RKO (cell line): ENCODE measurements at places on chromosomes 16 and 17.

DNA sequence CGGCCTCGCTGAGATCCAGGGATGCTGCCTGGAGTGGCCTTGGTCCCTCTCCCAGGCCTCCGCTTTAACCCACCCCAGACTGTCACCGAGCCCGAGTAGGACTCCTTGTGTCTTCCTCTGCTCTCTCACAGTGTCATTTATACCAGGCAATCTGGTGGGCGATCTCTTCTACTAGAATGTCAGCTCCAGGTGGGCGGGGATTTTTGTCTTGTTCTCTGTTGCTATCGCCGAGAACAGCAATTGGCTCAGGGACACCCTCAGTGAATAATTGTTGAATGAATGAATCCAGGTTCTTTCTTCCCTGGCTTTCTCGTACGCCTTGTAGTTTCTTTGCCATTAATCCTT lies 591 bp downstream of the DHX38 start:
- DNase-seq: peak; percentile 29

GRCh38 chr16:29809850-29810698 lies 1.9 kb upstream of the PRRT2 start:
- peak; percentile 67 for DNase-seq

DNA sequence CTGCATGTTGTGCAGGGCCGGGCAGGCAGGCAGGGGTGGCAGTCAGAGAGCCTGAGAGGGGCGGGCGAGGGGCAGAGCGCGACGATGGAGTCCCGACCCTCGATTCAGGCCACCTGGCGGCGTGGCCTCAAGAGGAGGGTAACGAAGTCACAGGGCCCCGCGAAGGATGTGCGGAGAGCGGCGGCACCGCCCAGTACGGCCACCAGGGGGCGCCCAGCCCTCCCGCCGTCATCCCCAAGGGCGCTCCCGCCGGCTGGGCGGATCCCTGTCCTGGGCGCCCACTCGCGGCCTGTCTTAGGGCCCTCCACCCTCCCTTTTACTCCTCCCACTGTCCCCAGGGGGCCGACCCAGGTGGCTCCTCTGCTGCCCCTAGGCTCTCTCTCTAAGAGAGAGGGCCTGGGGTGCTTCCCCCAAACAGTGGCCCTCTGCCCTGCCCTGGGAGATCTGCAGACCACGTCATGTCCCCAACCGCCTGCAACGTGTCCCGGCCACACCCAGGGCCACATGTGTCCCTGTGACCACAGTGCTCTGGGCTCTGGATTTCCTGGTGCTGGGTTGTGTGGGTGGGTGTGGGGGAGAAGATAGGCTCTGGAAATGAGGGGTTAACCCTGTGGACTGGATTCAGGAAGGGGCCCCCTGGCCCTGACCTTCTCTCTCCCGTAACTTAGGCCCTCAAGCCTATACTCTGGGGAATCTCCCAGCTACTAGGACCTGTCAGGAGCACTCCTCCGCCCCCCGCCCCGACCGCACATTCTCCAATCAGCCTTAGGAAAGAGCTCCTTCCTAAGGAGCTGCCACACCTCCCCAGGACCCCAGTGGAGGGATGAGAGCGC lies 5.9 kb downstream of the DPEP2 start:
- peak; percentile 79 for DNase-seq

DNA sequence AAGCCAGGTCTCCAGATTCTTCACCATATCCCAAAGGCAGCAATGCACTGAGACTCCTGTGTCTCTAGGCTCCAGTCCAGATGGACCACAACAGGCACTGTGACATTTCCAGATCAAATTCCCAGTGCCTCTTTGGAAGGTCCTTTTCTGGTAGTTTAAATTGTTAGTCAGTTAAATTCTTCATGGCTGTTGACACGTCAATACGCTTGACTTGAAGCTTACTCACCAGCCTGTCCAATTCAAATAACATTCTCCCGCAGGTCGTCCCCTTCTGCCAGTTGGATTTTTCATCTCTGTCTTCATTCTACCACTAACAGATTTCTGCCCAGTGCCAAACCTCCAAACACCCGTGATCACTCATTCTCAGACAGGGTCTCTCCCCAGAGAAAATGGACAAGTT lies 86.7 kb downstream of the SHISA9 start:
- DNase-seq: no peak

DNA sequence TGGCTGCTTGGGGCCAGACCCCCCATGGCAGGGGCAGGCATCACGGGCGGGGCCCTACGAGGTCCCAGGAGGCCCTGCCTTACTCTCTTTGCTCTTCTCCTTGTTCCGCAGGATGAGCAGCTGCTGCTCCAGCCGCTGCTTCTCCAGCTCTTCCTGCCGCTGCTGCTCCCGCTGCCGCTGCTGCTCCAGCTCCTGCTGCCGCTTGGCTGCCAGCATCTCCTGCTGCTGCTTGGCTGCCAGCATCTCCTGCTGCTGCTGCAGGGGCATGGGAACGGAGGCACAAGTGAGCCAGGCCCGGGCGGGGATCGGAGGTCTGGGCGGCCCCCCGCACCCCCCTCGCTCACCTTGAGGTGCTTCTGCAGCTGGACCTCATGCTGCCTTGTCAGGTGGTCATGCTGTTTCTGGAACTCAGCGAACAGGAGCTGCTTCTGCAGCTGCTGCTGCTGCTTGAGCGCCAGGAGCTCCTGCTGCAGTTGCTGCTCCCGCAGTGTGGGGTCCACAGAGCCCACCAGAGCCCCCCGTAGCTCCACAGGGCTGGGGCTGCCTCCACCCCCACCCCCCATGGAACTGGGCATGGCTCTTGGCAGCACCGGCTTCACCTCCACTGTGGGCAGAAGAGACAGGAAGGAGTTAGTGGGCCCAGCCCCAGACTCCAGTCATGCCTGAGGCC lies 22.8 kb downstream of the G6PC3 start:
- DNase-seq: no peak

DNA sequence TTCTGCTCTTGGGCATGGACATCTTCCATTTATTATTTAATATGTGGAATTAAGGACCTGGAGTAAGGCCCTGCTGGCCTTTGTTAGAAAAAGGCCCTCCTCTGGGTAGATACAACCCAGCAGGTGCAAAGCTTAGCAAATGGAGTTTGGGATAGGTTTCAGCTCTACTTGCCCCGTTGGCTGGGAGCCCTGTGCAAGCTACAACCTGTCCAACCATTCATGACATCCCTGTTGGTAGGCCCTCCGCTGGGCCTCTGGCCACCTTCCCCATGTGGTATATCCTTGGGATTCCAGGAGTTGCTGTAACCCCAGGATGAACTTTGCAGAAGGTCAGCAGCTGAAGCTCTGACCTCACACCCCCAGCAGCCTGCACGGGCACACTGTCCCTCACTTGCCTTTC lies 6.4 kb downstream of the NGFR start:
- no peak for DNase-seq

DNA sequence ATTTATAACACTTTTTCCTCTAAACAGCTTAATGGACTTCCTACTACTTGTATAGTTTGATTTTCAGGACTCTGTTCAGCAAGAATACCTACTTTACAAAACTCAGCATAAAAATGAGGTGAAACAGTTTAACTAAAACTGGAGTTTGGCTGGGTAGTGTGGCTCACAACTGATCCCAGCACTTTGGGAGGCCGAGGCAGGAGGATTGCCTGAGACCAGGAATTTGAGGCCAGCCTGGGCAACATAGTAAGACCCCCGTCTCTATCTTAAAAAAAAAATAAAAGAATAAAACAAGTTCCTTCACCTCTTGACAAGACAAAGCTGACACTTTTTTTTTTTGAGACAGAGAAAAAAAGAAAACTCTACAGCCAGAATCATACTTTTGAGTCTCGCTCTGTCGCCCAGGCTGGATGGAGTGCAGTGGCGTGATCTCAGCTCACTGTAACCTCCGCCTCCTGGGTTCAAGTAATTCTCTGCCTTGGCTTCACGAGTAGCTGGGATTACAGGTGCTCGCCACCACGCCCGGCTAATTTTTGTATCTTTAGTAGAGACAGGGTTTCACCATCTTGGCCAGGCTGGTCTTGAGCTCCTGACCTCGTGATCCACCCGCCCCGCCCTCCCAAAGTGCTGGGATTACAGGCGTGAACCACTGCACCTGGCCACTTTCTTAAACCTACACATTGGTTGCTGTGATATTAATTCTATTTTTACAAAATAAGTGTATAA lies 2.6 kb downstream of the PDF start:
- no peak for DNase-seq

GRCh38 chr17:42704490-42704836 lies 22.1 kb downstream of the CNTNAP1 start:
- DNase-seq: no peak

DNA sequence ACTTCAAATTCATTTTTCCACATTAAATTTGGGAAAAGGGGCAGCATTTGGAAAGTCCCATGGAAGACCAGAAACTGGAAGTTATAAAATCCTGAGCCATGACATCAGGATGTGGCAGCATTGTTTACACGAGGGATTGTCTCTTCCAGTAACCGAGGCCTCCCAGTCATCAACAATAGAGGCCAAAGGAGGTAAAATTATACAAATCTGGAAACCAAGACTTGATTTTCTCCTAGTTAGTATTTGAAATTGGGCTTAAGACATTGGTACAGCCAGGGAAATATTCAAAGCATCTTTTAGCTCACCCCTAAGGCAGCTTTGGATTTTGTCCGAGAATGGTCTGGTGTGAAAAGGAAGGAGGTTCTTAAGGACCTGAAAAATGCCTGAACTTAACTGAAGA lies 251.6 kb upstream of the FOXF1 start:
- no peak for DNase-seq

- DNase-seq: no peak
Measured at GRCh38 chr17:61717352-61717751, 126.3 kb upstream of the NACA2 start.

DNA sequence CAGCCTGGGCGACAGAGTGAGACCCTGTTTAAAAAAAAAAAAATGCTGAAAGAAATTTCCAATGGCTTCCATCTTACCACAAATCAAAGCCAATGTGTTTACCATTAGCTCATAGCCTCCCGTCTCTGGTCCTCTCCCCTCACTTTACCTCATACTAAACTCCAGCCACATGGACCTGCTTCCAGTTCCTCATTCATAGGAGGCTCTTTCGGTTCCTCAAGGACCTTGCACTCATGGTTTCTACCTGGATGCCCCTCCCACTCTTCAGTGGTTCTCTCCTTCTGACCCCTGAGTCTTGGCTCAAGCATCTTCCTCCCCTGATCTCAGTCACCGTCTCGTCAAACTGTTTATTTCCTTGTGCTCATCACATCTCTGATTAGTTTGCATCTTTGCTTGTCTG lies 3.8 kb upstream of the DEF8 start:
- DNase-seq: no peak

DNA sequence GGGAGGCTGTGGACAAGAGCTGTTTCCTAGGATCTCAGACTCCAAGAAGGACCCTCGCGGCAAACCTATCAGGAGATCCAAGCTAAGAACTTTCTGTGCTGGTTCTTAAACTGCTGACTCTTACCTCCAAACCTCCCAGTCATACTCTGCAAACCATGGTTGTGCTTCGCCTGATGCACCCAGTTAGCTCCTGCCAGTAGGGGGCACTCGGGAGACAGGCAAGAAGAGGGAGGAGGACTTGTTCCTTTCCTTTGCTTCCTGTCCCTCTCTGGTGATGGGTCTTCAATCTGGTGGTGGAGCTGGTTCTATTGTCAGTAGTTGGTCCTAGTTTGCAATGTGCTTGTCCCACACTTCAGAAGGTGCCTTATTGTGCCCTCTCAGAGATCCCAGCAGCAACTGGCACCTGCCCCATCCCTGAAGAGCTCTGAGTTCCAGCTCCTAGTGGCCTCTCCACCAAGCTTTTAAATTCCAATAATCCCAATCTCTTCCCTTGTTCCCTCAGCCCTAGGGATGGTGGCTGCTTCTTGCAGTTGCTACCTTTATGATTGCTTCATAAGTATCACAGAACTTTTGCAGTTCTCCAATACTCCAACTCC lies 113.5 kb upstream of the RPL38 start:
- DNase-seq: peak; percentile 33

GRCh38 chr17:70569128-70569527 lies 399.8 kb downstream of the KCNJ2 start:
- no peak for DNase-seq

DNA sequence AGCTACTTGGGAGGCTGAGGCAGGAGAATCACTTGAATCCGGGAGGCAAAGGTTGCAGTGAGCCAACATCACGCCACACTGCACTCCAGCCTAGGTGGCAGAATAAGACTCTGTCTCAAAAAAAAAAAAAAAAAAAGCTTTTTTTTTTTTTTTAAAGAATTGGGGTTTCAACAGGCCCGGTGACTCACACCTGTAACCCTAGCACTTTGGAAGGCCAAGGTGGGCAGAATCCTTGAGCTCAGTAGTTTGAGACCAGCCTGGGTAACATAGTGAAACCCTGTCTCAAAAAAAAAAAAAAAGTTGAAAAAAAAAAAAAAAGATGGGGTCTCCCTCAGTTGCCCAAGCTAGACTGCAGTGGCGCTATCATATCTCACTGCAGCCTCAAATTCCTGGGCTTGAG lies 6.6 kb upstream of the HEXIM2 start:
- DNase-seq: no peak

DNA sequence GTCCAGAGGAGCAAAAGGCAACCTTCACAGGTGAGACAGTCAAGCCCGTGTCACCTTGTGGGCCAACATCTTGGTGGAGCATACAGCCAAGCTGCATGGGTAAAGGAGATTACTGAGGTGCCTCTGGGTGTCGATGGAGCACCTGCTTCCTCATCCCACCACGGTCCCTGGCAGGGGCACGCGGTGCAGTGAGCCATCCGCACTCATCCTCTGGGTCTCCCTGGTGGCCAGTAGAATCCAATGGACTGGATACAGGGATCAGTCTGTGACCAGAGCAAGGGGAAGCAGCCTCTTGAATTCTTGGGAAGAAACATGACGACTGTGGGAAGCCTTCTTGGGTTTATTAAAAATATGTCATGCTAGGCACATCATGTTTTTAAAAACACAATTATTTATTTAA lies 4.8 kb upstream of the WSCD1 start:
- DNase-seq: no peak

DNA sequence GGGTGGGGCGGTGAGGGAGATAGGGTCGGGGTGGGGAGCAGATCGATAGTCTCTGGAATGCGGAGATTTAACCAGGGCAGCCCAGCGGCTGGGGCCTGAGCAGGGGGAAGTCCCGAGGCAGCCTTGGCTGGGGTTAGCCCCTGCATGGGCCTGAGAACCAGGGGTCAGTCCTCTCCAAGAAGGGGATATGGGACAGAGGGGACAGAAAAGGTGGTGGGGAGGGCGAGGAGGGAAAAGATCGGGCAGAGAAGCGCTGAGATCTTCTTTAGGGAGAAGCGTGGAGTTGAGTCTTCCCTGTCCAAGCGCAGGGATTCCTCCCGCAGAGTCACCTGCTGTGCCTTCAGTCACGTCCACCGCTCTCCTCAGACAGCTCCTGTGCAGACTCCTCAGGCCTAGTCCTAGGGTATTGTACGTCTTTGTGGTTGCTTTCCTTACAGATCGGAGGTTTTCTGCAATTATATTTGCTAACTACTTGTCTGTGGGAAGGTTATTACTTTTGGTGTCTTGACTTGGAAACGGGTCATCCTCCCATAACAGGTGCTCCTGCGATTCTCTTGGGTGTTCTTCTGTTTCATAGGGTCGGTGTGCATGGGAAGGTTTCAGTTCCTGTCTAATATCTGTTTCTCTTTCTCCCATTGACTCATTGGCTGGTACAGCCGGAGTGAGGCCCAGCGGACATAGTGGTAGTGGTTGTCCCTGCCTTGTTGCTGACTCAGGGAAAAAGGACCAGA lies 952 bp downstream of the CD300A start:
- no peak for DNase-seq
